ENCODE measurements at places on chromosomes 7 and 10.

GRCh38 chr10:110919349-110919931 is at the start of gene SHOC2:
SHOC2 (plus strand) TSS chr10:110919604; CDS start chr10:110964359, 44,755 bp downstream.
- DNase-seq = no peak

DNA sequence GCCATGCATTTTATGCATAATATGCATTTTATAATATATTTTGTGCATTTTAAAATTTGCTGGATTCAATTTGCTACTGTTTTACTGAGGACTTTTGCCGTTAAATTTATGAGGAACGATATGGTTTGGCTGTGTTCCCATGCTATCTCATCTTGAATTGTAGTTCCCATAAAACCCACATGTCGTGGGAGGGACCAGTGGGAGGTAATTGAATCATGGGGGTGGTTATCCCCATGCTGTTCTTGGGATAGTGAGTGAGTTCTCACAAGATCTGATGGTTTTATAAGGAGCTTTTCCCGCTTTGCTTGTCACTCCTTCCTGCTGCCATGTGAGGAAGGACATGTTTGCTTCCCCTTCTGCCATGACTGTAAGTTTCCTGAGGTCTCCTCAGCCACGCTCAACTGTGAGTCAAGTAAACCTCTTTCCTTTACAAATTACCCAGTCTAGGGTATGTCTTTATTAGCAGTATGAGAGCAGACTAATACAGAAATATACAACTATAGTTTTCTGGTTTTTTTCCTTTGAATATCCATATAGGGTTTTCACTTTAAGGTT is 201.4 kb upstream of the SH2B2 start:
- DNase-seq = no peak

DNA sequence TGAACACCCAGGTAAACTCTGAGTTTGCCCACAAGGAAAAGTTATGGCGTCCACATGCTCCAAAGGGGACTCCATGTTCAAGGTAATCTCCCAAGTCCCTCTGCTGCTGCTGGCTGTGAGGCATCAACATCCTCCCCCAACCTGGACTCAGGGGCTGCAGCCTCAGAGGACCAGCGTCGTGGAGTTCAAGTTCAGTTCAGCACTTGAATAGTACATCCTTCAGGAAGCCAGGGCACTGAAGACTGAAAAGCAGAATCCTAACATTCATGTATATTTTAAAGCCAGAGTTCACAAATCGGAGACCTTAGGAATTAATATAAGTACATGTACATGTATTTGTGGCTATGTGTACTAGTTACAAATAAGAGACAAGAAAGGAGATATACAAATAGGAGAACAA is 90.4 kb downstream of the PTPRE start:
- no peak for DNase-seq

- no peak for DNase-seq
These were observed 148.8 kb upstream of the AGK start for GRCh38 chr7:141402277-141402996.

- DNase-seq = peak; percentile 13
These were observed 145.0 kb downstream of the ADAM12 start for GRCh38 chr10:126243306-126243705.

DNA sequence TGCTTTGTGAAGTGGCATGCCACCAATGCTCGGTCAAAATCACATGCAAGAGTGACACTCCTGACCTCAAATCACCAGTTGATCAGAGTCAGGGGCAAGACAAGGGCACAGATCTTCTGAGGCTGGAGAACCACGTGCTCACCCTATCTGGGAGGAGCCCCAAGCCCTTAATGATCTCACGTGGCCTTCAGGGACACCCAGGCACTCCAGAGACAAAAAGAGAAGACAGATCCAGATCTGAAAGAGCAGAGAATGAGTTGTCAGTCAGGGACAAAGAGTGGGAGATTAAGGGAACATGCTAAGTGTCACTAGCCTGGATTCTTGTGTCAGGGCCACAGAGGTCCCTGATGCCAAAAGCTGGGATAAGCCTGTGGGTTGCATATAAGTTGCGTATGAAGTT is 134.3 kb downstream of the PLXNA4 start:
- DNase-seq = no peak

- DNase-seq = no peak
These were observed 98.6 kb upstream of the MKX start for GRCh38 chr10:27844223-27844622.

- DNase-seq = peak; percentile 77
These were observed 227.2 kb upstream of the KLF14 start for GRCh38 chr7:130961128-130961601.

Measured in IMR-90 (cell line).